ENCODE measurements at places on chromosomes 2 and 18.

- DNase-seq = no peak
These were observed 61.8 kb downstream of the ATP8B1 start for GRCh38 chr18:57741273-57741672.

DNA sequence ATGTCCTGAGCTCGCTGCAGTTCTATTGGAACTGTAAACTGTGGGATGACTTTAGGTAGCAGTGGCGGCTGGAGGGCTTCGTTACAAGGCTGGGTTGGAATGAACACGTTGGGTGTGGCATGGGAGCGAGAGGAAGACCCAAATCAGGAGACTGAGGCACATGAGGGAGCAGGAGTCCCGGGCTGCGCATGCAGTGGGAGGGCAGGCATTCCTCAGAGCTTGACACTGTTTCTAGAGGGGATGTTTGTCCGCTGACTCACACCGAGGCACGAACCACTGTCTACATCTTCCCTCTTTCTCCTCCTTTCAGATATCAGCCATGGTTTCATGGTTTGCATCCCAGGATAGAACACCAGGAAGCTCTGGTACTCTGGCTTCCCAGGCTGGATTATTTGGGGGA is 40.6 kb upstream of the LAMA1 start:
- DNase-seq = peak; percentile 28

- no peak for DNase-seq
These were observed 232.4 kb downstream of the CALCRL start for GRCh38 chr2:187215532-187216240.

DNA sequence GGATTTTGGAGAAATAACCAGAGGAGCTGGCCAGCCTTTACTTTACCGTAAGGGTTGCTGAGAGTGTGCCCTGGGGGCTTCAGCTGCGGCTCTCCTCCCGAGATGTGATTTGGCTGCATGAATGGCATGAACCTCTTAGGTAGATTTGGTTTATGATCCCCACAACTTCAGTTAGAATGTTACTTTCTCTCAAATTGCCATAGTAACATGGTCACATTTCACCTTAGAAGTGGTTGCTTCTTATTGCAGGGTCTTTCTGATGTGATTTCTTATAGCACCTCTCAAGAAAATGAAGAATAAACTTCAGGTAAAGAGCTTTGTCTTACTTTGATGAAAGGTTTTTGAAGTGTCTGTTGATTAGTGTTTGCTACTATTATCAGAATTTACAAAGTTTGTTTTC is 5.6 kb downstream of the PLCL1 start:
- DNase-seq = no peak

DNA sequence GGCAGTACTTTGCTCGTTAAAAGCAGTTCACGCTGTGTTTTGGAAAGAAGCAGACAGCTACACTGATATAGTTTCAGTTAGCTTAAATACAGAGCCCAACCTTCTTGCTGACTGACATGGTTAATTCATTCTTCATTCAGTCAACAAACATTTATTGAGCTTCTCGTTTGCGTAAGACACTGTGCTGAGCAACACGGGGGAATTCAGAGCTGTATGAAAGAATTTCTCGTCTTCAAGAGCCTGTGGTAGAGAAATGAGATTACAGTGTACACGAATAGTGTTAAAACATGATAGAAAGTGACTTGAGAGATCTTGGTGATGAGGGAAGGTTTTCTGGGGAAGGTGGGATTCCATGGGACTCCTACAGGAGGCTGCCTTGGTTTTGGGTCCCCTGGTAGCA is 44.7 kb downstream of the ADAM23 start:
- DNase-seq = no peak

- DNase-seq = no peak
These were observed 1071.9 kb upstream of the CDH2 start for GRCh38 chr18:29248805-29249204.

- DNase-seq = peak; percentile 67
These were observed 494.4 kb downstream of the SOX11 start for GRCh38 chr2:6186332-6187151.

- DNase-seq = no peak
These were observed 146.1 kb upstream of the PID1 start for GRCh38 chr2:229417176-229417575.

- DNase-seq = no peak
These were observed 66.2 kb upstream of the SALL3 start for GRCh38 chr18:78913395-78913794.
